Mononuclear cell (primary cell): ENCODE measurements at places on chromosomes 7 and 10. TPM values are rescaled to one million over a fixed set of nuclear protein-coding genes. Genes with fewer than 3 reads are reported as not detected.

The ABCB1 gene
- 12.3 TPM for total RNA-seq

The PCDH15 gene
- total RNA-seq = under 0.01 TPM

The BHLHA15 gene
- total RNA-seq = not detected

The NODAL gene
- not detected for total RNA-seq

The LIPN gene
- total RNA-seq = 3.0 TPM
